HT1080 (cell line): ENCODE measurements at places on chromosomes 5 and 9.

GRCh38 chr5:145588558-145588957, 246.6 kb downstream of the PRELID2 start:
- no peak for DNase-seq

DNA sequence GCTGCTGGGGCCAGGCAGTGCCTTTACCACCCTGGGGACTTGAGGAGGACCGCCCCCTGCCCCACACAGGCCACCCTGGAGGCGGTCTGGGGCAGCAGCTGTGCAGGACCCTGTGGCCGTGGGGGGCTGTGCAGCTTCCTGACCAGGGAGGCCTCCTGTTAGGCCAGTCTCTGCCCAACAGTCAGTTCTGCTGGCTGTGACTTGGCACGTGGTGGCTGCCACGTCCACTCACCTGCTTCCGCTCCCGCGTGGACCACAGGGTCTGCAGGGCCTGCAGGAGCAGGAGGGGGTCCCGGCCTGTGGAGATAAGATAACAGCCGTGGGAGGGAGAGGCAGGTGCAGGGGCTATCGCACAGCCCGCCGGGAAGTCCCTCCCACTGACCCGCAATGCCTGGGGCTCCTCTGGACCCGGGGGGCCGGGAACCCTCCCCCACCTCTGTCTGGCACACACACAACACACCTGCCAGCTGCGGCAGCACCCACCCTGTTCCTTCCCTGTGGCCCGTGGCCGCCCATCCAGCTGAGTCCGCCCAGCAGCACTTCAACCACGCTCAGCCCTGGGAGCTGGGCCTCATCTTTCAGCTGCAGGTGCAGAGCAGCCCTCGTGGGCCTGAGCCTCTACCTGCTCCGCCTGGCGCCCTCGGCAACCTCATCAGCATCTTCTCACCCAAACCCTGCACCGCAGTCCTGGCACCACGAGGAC, 39.7 kb downstream of the EXD3 start:
- no peak for DNase-seq

- DNase-seq: peak; percentile 65
Measured at GRCh38 chr9:21153336-21154017, 11.8 kb upstream of the IFNW1 start.

DNA sequence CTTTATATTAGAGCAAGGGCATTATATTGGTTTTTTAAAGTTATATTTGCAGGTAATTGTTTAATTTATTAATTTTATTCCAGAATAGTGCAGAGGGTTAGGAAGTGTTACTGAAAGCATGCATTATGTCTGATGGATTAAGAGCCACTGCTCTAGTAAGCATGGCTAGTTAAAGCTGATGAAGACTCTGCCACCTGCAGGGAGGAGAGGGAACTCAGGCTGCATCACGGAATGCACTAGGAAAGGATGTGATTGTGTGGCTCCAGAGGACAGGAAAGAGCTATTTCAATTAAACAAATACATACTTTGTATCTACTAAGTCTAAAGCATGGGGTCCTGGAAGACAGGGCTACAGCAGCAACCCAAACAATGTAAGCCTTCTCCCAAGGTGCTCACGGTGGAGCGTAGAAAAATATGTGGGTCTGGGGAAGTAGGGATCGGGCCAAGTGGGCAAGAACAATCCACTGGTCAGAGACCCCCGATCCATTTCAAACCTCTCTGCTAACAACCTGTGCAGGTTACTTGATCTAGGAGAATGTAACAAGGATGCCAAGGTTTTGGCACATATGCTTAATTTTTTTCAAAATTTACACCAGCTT, 15.3 kb upstream of the GRXCR2 start:
- peak; percentile 65 for DNase-seq

- DNase-seq: peak; percentile 60
Measured at GRCh38 chr5:8458038-8458383, 589.1 kb downstream of the MTRR start.

DNA sequence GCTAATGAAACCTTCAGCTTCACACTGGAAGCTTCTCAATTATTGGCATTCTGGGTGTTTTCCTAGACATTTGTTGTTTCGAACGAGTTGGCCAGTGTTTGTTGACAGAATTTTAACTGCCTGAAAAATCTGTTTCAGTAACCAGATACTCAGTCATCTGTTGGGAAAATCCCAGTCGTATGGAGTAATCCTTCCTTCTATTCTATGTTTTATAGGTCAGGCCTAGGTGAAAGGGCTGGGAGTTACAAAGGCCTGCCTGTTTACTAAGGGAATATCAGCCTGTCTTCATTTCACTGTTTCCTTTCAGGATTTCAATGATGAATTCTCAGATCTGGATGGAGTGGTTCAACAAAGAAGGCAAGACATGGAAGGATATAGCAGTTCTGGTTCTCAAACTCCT, 59.9 kb downstream of the GRAMD2B start:
- DNase-seq: no peak

- DNase-seq: no peak
Measured at GRCh38 chr5:58828258-58828657, 245.4 kb downstream of the RAB3C start.

- no peak for DNase-seq
Measured at GRCh38 chr9:14315875-14316601, 2.1 kb upstream of the NFIB start.

- no peak for DNase-seq
Measured at GRCh38 chr5:105922574-105922973, 1748.2 kb downstream of the EFNA5 start.

DNA sequence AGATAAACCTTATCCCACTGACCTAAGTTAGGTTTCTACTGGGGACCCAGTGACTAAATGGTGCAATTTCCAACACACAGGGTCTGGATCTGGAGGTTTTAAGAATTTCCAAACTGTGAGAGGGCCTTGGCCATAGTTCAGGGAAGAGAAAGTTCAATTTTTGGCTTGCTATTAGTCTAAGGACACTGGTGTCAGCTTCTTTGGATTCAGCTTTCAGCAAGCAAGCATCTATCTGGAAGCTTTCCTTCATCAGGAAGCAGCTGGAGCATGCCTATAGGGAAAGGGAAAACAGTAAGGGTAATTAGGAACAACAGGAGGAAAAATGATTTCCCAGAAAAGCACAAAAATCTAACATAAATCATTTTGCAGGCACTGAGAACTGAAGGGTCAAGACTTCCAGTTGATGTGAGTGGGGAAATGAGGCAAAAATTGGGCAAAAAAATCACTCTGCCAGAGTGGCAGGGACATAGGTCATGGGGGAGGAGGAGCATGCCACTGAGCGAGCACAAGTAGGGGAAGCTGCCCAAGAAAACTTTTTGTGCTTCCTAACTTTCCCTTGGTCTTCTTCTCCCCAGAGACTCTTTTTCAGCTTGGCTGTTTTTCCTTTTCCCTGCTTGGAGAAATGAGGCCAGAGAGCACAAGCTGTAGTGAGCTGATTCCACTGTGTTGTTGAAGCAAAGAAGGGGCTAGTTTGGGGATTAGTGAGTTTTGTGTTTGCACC, 299.6 kb downstream of the FGF10 start:
- DNase-seq: no peak

- peak; percentile 13 for DNase-seq
Measured at GRCh38 chr5:148746826-148747535, 79.4 kb upstream of the ADRB2 start.

GRCh38 chr9:33453286-33453860, 6.0 kb upstream of the AQP3 start:
- DNase-seq: no peak

DNA sequence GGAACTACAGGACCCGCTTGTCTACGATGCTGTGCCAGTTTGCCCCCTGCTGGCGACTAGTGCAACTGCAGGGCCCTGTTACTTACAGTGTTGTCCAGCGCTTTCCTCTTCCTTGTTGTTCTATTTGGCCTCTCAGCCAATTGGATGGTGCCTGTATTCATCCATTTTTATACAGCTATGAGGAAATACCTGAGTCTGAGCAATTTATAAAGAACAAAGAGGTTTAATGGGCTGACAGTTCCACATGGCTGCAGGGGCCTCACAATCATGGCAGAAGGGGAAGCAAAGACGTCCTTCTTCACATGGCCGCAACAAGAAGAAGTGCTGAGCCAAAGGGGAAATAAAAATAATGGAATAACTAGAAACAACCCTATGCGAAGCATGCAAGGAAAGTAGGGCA, 78.7 kb upstream of the PLEKHG4B start:
- peak; percentile 51 for DNase-seq
